ENCODE measurements at places on chromosomes 4 and X.

DNA sequence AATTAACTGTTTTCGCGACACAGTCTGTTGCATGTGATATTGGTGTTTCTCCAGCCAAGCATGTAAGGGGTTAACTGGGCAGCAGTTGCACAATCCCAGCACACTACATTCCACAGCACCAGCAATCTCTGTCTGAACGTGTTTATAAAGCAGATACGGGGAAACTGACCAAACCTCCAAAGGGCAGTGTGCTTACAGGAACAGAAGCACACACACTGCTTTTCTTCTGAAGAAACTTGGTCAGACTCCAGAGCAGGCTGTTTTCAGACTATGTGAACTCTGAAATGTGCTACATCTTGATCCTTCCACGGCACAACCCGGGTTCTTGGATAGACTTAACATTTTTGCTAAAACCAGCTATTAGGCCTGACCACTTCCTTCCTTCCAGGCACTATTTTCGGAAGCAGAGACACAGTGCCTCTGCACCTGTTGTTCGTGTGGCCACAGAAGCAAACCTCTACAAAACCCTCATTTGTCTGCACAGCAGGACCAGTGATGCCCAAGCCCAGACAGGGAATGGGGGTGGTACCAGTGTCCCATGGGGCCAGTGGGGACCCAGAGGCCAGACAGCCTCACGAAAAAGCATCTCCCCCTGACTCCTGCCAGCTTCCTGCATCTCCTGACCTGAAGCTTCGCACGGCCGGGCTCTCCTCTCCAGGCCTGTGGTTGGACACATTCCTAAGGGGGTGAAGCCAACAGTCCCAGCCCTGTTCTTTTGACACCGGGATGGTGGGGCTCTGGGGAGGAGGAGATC, 90.1 kb downstream of the IRF2 start:
- DNase-seq, result no peak

DNA sequence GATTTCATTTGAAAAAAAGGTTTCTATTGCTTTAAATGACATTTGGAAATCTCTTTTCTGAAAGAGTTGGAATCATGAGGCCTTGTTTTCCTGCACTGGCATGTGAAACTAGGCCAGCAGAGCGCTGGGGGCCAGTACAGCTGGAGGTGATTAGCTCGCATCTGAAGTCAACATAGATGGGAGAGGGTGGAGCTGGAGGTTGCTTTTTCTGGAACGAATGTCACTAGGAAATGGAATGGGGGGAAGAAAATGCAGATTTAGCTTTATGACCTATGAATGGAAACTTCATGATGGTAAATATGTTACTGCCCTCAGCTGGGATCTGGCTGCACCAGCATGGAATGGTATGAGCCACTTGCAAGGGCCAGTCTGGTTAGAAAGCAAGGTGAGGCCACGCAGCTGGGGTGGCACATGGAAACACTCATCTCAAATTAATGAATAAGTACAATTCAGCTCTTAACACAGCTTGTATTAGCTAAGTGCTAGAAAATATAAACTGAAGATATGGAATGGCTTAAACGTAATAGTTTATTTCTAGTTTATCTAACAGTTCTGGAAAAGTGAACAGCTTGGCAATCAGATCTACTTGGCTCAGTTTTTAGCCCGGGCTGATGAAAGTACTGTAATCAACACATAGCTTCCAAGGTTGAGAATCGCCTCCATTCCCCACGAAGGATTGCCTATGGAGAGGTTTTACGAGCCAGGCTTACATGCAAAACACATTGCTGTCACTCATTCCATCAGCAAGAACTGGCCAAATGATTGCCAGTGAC, 32.5 kb downstream of the SLC10A6 start:
- DNase-seq, result no peak

DNA sequence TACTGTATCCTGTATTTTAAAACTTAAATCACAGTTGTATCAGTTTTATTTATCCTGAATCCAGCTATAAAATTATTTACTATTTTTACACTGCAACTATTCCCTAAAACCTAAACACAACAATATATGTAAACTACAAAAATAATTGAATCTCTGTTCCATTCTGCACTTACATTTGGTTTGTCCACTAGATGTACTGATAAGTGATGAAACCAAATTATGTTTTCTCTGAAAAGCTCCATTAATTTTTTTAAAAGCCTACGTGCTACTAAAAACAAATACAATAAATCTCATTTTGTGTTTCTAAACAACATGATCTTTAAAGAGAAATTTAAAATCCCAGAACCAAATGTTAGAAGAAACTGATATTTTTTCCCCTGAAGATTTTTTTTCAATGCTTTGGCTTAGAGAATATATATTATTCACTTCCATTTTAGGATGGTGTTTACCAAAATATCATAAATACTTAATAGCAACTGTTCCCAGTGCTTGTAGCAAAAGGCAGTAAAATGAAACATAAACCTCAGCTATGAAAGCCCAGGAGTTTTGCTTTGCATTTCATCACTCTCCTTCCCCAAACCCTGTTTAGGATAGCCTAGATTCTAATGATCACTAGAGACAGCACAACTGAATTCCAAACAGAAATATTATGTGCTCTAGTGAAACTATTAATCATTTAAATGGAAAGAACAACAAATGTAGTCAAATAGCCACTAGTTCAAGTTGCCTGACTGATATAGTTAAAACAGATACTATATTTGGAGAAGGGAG, 19.7 kb downstream of the ANTXR2 start:
- DNase-seq, result no peak

DNA sequence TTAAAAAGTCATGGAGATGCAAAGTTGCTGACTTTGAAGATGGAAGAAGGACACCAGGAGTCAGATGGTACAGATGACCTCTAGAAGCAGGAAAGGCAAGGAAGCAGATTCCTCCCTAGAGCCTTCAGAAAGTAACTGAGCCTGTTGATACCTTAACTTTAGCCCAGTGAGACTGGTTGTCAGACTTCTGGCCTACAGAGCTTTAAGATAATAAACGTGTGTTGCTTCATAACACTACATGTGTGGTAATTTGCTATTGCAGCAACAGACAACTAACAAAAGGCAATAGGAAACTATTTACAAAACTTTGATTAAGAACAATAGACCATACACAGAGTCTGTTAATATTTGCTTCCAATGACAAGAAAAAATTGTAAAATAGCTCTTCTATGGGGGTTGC, 102.0 kb upstream of the USP38 start:
- no peak for DNase-seq

GRCh38 chr4:106868381-106869035, 167.6 kb downstream of the DKK2 start:
- DNase-seq, result no peak
